EH (cell line): ENCODE measurements at places on chromosomes 4 and X.

DNA sequence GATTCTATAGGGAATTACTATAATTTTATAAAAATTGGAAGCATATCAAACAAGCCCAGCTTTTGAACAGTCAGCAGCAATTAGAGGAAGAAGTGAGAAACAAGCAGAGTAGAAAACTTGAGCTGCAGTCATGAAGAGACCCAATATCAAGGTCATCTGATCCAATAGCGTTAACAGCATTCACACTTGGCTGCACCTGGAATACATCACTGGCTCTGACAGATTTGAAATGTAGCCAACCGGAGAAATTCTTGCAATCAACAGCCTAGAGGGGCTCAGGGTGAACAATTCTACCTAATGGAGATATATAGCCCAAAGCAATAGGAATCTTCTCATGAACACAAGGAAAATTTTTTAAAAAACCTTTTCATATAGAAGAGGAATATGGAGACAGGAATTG is 13.6 kb downstream of the DDX53 start:
- no peak for DNase-seq

DNA sequence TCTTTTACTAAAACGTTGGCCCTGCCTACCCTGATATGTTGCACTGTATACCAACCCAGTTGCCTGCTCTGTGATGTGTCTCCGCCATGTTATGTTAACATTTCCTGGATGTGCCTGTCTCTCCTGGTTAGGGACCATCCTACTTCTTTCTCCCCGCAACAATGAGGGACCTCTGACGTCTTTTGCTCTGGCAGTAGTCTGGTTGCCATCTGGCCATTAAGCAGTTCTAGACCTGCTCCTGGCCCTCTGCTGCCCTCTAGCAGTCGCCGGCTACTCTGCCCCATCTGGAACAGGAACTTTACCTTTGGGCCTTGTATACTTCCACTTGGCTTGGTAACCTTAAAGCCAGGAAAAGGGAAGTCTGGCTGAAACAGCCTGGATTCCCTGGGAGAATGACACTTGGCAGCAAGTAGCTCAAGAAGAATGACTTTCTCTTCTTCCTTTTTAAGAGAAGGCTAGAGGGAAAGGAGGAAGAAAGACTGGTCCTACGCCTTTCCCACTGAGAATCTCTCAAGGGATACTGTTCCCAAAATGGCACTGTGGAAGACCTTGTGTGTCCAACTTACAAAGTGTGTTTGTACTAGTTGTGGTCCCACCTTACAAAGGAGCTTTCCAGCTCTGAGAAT is 63.5 kb downstream of the GPC3 start:
- DNase-seq, result peak; percentile 13

GRCh38 chrX:132669142-132669541 is 180.3 kb upstream of the MBNL3 start:
- DNase-seq, result no peak

GRCh38 chr4:3644849-3645627 is 112.8 kb upstream of the LRPAP1 start:
- DNase-seq, result peak; percentile 82

GRCh38 chr4:52865300-52865699 is 3.2 kb downstream of the RASL11B start:
- DNase-seq, result no peak

DNA sequence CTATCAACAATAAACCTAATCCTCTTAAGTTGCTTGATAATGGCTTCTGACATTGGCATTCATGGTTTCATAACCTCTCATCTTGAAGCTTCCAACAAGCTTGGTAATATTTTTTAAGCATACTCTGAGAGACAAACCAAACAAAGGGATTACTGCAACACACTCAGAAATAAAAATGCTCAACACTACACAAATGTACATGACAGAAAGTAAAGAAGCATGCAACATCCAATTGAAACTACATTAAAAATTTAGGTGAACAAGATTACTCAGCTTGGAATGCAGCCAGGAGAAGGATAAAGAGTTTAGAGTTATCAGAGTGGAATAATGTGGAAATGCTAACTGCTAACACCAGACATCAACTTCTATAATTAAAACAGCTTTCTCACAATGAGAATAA is 1136.6 kb upstream of the PABPC4L start:
- DNase-seq, result no peak

DNA sequence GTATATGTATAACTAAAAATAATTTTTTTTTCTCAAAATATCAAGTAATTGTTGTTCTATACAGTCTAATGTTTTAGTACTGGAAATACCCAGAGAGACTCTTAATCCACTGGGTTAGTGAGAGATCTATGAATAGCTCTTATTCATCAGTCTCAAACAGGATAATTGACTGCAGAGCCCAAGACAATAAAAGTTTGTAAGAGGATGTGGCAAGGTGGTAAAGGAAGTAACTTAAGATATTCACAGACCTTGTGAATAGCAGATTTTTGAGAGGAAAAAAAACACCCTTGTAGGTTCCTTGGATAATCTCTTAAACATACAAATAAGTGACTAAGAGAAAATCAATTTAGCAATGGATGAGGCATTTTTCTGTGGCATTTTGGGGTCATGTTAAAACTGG is 210.9 kb upstream of the FAM241A start:
- no peak for DNase-seq

DNA sequence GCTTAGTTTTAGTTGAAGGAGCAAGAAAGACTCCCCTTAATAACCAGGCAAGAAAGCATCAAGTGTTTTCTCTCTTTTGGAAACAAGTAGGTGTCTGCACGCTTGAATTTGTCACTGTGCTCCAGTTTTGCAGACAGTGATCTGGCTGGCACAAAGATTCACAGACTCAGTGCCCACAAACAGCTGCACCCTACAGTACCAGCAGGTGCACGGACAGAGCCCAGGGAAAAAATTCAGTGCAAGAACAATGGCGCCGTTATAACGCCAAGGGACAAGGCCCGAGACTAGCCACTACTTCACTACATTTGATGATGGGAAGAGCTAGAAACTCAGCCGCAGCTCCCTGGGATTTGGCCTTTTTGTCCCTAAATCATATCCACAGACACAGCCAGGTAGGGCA is 56.0 kb downstream of the ZNF827 start:
- DNase-seq, result no peak
